ENCODE measurements at places on chromosomes 11 and 22.

DNA sequence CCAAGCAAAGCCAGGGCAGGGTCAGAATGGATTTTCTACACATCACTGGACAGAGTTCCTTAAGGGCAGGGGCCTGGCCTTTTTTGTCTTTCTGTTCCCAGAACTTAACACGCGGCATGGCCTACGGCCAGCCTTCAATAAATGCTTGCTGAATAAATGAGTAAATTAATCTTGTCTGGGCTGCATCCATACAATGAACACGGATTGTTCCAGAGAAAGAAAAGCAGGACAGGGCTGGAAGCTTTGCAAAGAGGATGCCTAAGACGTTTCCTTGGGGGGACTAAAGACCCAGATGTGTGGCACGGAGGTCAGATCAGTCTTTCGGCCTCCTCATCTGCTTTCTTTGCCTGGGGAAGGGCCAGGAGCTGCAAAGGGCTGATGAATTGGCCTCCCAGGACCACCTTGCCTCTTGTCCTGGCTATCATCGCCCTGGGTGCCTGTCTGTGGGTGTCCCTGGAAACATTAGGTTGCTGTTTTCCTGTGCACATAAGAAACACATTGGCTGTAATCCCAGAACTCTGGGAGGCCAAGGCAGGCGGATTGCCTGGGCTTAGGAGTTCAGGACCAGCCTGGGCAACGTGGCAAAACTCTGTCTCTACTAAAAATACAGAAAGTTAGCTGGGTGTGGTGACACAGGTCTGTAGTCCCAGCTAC lies 20.8 kb upstream of the RFPL3 start:
- no peak for DNase-seq

- no peak for DNase-seq
Measured at GRCh38 chr11:129374081-129374992, 1.3 kb upstream of the BARX2 start.

DNA sequence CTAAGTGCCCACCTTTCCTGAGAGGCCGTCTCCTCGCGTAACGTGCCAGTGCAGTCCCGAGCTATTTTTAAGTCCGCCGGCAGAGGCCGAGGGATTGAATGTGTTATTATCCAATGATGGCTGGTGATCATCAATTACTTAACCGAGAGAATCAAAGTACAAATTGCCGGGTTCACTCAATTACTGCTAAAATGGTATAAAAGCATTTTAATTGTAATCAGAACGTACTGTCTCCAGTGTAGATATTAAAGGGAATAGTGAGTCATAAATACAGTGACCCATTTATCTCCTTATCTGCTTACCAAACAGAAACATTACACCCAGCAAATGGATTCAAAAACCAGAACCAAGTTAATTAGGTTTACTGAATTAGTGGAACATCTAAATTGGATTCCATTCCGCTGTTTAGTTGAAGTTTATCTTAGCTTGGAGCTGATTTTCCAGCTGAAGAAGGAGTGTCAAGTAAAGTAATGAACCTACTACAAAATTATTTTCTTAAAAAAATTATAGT lies 334.9 kb downstream of the BRD1 start:
- DNase-seq, result no peak

DNA sequence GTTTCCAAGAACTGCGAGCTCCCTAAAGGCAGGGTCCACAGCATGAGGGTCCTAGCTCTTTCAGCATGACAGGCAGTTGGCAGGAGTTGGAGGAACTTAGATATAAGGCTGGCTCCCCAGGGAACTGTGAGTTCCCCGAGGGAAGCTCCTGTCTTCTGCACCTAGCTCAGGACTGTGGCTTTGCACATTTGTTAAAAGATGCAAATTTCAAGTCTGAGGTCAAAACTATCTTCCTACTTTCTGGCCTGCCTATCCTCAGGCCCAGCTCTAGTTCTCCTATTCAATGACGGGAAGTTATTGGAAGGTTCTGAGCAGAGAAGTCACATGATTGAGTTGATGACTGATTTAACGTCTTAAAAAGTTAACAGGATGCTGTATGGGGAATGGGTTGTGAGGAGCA lies 11.7 kb upstream of the UCP3 start:
- no peak for DNase-seq

- DNase-seq, result no peak
Measured at GRCh38 chr11:42802201-42802899, 509.4 kb upstream of the API5 start.

DNA sequence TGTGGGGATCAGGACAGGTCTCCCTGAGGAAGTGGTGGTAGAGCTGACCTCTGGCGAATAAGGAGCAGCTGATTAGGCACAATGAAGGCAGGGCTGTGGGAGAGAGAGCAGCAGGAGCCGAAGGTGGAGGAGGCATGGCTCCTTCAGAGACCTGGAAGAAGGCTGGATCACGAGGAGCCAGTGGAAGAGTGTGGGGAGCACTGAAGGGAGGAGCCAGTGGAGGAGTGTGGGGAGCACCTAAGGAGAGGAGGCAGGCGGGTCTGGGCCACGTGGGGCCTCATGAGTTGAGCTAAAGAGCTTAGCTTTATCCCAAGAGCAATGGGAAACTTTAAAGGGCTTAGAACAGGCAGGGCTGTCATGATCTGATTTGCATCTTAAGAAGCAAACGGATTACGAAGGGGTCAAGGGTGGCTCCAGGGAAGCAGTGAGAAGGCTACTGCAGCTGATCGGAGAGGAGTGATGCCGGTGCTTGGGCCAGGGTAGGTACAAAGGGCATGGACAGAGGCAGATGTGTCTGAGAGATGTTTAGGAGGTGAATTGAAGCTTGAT lies 44.9 kb upstream of the EIF3D start:
- no peak for DNase-seq

GRCh38 chr11:33551051-33551450 lies 149.6 kb downstream of the C11orf91 start:
- no peak for DNase-seq

DNA sequence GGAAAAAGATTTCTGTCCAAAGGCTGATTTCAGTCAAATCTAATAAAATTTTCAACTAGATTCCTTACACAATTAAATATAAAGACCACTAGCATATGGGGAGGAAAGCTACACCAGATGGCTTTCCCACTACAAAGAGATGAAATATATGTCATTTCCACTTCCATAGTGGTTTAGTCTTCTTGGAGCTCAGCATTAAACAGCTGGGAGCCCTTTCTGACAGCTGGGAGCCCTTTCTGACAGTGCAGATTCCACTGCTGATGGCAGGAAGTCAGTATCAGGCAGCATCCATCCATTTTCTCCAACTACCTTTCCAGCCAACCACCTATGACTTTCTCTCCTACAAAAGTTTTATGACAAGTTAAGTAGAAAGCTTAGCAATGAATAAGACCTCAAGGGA lies 177.9 kb downstream of the RRAS2 start:
- DNase-seq, result no peak

- DNase-seq, result no peak
Measured at GRCh38 chr22:49824185-49824925, 3.3 kb downstream of the BRD1 start.

- no peak for DNase-seq
Measured at GRCh38 chr11:102413497-102413896, 39.1 kb downstream of the TMEM123 start.

DNA sequence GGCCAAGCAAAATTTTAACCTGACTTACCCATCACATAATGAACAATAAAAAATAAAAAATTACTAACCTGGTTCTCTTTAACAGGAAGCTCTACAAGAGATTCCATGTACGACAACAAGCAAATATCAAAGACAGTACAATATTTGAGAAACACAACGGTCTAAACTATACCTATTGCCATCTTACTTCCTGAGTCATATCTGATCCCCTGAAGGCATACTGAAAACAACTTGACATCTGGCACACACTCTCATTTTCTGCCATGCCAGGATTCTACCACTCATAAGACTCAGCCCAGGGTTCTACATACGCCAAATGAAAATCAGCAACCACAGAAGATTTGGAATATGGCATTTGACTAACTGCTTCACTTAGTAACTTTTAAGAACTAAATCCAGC lies 13.8 kb downstream of the DENND5A start:
- no peak for DNase-seq

DNA sequence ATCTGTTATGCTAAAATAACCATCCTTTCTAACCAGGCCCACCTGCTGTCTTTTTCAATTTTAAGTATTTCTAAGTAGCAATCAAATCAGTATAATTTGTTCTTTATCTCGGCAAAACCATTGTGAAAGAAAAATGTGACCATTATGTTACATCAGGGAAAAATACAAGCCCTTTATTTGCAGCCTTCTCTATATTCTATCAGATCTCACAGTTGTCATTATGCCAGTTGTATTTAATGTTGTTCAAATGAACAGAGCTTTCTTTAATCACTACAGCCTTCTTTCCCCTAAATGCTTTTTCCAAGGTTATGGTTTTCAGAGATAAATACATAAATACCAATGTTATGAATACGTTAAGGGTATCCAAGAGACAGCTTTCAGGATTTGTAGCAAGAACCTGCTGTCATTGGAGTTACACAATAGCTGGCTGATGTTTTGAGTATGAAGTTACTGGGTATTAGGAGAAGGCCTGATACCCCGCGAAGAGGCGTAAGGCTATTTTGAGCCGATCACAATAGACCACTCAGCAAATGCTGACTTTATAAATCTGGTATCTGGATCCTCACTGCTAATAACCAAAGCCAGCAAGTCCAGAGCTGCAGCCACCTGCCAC lies 406.3 kb downstream of the CADM1 start:
- DNase-seq, result no peak

- peak; percentile 41 for DNase-seq
Measured at GRCh38 chr22:17303840-17304779, 65.2 kb upstream of the CECR2 start.

DNA sequence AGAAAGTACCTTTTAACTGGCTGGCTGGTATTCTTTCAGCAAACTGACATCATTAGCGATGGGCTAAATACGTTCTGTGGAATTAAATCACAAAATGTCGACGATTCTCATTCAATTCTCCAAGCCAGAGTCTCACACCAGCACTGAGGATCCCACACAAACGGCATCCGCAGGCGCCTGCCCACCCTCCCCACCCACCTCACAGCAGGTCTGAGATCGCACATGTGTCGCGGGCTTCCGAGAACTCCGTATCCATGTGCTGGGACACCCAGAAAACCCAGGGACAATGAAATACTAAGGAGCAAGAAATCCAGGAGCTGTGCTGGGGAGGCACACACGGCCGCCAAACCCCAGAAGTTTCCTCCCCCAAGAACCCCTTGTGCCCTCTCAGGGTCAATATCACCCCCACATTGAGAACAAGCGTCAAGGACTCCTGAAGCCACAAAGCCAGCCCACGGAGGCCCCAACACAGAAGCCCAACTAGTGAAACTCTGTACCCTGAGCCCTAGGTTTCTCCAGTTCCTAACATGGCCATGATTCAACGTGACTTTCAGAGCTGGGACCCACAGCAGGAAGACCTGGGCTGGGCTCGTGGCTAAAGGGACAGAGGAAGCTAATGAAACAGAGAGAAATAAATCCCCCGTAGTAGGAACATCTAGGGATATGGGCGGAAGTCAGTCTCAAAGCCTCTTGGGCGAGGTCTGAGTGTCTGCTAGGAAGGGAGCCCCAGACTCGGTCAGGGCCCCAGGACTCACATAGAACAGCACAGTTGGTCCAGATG lies 8.0 kb downstream of the TOLLIP start:
- DNase-seq, result no peak

DNA sequence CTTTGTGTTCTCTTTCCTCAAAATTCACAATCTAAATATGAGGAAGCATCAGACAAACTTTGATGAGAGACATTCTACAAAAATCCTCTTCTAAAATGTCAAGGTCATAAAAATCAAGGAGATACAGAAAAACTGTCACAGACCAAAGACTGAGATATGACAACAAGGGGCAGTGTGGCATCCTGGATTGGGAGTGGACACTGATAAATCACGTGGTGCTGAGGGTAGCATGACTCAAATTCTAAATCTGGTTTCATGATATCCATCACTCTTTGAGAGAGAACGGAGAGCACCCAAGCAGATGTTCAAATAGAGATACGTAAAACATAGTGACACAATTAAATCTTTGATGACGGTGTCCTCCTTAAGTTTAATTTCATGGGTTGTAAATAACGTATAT lies 13.0 kb upstream of the CARD18 start:
- no peak for DNase-seq

GRCh38 chr11:79189055-79189454 lies 251.8 kb downstream of the TENM4 start:
- no peak for DNase-seq

- DNase-seq, result no peak
Measured at GRCh38 chr22:32680277-32680676, 121.2 kb upstream of the TIMP3 start.

DNA sequence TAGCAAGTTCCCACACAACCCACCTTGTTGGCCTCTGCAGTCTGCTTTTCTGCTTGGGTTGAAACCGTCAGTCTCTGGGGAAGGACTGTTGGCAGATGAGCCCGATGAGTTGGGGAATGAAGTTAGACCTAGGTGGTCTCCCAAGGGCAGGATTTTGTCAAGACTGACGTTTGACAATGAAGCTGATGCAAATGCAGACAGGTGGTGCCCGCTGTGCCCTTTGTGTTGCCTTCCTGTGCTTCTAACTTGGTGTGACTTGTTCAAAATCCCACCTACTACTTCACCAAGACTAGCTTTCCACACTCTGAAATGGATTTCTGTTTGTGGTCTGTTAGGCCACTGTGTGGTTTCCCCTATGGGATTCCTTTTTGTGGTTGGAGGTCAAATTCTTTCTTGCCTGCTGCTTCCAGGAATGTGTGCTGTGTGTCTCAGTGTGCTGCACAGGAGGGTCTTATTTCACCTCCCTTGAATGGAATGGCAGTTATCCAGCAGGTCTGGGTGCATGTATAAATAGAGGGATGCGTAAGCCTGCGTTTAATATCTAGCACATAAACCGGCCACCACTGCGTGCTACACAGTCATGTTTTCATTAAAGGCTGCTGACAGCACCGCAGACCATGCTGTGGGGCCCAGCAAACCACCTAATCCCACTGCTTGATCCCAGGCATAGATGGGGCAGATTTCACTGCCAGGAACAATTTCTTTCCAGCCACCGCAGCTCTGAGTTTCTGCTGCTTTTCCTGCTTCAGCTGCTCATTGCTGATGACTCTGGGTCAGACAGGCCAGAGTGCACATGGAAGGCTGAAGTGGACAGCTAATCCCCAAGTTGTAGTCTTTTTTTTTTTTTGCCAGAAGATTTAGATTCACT lies 44.8 kb downstream of the ADAMTS8 start:
- no peak for DNase-seq

All from activated CD4-positive, CD25-positive, alpha-beta regulatory T cell treated with anti-CD3 and anti-CD28 coated beads, Interleukin-2, amount 50 U/mL, for 16 hours (primary cell).